EL (cell line): ENCODE measurements at places on chromosomes 6 and 20.

- DNase-seq, result no peak
These were observed 30.1 kb downstream of the CDYL start for GRCh38 chr6:4806337-4806725.

GRCh38 chr6:44497807-44498206 is 110.3 kb downstream of the CDC5L start:
- DNase-seq, result no peak

- no peak for DNase-seq
These were observed 79.5 kb upstream of the ATXN1 start for GRCh38 chr6:16840725-16841124.

- peak; percentile 70 for DNase-seq
These were observed 146.8 kb downstream of the SH3BGRL2 start for GRCh38 chr6:79777713-79778579.

DNA sequence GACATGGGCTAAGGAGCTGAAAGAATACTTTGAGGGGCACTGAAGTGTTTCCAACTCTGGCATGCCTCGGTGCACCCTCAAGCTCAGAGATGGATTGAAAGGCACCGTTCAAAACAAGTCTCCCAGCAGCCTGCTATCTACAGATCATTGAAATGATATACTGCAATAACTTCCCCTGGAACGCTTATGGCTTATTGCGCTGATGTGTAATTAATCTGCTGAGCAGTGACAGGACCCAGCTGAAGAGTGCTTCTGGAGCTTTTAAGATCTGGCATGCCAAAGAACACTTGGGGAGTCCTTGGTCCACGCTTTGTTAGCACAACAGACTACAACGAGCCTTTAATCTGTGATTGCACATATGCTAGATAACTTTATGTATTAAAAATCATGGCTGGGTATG is 708.2 kb downstream of the PRKN start:
- no peak for DNase-seq

- no peak for DNase-seq
These were observed 1.4 kb upstream of the RNASET2 start for GRCh38 chr6:166957805-166958076.

- no peak for DNase-seq
These were observed 179.7 kb upstream of the CDH4 start for GRCh38 chr20:61072398-61072797.

- peak; percentile 95 for DNase-seq
These were observed 53.4 kb downstream of the TRAF3IP2 start for GRCh38 chr6:111552241-111552744.

GRCh38 chr6:82573254-82573972 is 209.8 kb downstream of the TPBG start:
- DNase-seq, result no peak

GRCh38 chr6:155165029-155165710 is 98.6 kb upstream of the CLDN20 start:
- DNase-seq, result no peak

- DNase-seq, result no peak
These were observed 24.1 kb upstream of the RPS6KA2 start for GRCh38 chr6:166650824-166651807.

GRCh38 chr6:100693249-100693927 is 187.7 kb downstream of the ASCC3 start:
- no peak for DNase-seq

DNA sequence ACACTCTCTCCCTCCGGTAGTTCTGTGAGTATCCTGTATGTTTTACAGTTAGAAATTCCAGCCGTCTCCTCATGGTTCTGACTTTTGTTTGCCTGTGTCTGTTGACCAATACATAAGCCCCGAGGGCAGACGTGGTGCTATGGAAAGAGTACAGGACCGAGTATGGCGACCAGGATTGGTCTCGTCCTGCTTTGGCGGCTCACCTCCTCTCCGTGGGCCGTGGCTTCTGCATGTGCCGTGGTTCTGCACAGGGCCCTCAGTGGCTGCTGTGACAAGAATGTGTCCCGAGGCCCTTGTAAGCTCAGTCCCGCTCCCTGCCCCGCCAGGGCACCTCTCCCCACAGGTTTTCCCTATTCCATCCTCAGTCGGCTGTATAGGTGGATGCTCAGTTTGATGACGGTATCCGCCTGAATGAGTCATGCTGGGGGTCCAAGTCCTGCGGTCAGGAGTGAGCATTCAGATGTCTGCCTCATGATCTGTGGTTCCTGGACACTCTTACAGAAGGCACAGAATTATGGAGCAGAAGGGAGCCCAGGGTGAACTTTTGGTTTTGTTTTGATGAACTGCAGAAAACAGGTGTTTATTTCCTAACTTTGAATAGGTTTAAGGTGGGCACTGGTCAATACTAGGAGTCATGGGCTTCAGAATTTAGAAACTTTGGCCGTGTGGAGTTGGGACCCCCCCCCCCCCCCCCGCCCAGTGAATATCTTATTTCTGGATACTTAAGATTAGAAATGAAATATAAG is 1.2 kb downstream of the ARFGAP1 start:
- DNase-seq, result peak; percentile 86

- DNase-seq, result no peak
These were observed 54.1 kb downstream of the ZNF217 start for GRCh38 chr20:53539516-53539915.

- DNase-seq, result no peak
These were observed 338.4 kb downstream of the PRL start for GRCh38 chr6:21958428-21958827.

GRCh38 chr20:4885877-4886276 is 115.4 kb downstream of the SLC23A2 start:
- DNase-seq, result no peak

- no peak for DNase-seq
These were observed 6.0 kb upstream of the BPIFA1 start for GRCh38 chr20:33229843-33230242.

DNA sequence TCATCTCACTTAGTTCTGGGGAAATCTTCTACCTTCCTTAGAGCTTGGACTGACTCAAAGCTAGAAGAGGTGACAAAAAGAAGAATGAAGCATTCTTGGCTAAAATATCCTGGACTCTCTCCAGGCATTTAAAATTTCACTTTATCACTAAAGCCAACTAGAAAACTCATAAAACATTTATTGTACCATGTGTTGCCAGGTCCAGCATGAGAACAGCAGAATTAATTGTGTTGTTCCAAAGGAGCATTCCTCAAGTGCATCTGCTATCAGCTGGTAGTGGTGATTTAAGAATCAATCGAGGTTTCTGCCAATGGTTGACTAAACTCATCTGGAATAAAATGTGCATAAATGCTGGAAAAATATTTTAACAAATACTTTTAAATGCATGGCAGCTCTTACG is 147.3 kb upstream of the SSTR4 start:
- DNase-seq, result no peak

GRCh38 chr6:6390849-6391602 is 70.6 kb upstream of the F13A1 start:
- no peak for DNase-seq

DNA sequence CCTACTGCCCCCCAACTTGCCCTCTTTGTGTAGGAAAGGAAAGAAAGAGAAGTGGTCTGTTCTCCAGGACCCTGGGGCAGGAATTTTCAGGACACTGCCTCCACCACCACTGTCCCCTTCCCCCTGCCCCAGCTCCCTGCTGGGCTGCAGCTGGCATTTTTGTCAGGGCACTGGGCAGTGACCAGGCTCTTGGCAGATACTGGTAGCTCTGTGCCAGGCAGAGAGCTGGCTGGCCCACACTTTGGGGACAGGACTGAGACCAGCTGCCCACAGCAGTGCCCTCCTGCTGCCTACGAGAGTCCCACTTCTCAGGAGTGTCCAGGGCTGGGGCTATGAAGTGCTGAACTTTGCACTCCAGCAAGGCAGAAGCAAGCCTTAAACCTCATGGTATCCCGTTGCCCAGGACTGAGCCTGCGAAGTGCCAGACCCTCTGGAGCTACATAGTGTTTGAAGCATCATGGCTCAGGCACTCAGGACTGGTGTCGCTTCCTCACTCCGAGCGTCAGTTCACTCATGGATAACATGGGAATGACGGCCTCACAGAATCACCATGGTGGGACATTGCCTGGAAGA is 19.3 kb downstream of the SLC13A3 start:
- no peak for DNase-seq

DNA sequence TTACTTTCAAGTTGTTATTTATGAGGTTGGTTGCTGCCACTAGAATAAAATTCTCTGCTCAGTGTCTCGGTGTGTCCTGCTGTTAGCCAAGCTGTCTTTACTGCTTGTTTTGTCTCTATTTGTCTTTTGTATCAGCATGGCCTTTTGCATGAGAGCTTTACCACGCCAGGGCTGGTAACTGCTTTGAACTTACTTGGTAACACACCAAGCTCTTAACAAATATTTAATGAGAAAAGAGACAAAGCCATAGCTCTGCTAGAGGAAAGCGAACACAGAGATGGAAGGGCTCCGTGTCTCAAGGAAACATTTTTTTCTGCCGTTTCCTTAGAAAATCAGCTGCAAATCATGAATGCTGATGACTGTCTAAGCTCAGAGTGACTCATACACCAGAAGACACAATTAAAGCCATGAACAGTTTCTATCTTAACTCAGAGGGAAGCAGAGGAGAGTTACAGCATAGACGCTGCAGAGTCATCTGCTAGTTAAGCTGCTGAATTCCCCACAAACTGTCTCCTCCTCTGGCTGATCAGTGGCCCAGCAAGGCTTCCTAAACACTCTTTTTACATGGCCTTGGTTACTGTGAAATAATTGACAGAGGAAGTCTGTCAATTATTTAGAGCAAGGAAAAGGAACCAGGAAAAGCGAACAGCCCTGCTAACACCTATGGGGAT is 44.8 kb downstream of the AGPAT4 start:
- DNase-seq, result peak; percentile 81

DNA sequence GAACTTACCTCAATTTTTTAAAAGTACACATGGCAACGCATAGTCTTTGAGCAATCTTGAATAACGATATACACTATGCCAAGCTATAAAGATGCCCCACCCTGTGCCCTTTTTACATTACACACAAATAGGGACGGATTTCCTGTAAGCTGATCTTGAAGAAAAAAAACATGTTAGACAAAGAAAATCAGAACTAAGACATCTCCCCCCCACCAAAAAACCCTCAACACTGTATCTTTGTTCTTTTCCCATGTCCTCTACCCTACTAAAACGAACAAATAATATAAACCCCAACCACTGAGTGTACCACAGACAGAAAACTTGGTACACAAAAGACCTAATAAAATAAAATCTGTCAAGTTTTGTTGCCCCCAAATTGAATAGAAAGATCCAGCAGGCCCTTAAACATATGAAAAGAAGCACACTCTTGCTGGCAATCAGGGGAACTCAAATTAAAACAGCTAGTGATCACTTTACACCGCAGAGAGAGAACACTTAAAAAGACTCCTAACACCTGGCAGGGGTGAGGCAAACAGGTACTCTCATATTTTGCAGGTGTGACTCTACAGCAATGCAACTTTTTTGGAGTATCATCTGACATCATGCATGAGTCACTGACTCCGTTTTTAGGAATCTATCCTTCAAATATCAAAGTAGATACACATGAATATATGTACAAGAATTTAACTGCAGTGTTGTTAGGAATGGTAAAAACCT is 29.6 kb downstream of the BACH2 start:
- no peak for DNase-seq

DNA sequence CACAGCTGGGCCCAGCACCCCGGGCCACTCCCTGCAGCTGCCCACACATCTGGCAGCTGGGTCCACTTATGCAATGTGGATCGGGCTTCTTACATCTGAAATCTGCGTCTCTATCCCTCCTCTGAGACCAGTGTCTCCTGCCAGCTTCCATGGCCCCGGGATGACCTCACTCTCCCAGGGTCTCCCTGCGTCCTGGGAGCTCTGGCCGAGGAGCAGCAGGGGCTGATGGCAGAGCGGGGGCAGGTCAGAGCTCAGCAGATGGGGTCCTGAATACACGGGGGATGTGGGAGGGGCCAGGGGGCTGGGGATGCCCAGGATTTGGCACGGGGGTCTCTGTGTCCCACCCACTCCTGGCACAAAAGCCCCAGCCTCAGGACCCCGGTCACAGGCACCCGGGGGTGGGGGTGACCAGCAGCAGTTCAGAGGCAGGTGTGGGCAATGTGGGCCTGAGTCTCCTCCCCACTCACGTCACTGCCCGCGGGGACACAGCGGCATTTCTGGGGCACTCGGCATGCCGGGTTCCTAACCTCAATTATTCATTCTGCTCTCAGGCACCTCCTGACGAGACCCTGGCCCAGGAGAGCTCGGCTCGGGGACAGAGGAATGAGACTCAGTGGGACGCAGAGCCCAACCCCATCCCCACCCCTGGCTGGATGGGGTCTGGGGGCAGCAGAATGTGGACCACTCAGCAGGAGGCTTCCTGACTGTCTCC is 16.4 kb downstream of the CHRNA4 start:
- no peak for DNase-seq
